ENCODE measurements at places on chromosomes 6 and 20.

DNA sequence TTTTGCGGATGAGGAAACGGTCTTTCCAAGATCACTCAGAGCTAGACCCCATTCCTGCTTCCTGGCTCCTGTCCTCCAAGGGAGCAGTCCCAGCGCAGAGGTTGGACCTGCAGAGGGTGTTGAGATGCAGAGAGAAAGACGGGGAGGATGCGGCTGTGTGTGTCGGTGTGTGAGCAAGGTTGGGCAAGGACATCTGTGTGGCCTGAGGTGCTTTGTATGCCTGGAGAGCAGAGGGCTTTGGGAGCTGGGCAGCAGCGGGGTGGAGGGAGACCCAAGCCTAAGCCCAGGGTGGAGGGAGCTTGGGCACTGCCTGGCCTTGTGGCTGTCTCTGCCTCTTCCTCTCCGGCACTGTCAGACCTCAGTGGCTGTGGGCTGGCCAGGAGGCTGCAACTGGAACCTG is 147.4 kb upstream of the RNF24 start:
- DNase-seq: no peak

DNA sequence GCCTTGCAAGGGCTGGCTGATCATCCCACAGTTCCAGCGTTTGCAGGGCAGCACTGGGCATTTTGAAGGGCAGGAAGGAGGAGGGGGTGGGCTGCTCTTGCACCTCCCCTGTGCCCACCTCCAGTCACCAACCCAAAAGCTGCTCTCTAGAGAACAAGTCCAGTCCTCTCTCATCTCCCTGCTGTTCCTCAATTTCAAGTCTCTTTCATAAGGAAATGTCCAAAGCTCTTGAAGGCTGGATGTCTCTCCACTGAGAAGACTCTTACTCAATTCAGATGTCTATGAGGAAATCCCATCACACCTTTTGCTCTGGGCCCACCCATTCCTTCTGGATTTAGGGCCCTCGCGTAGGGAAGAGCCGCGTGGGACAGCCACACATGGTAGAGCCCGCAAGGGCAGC is 31.7 kb downstream of the WRNIP1 start:
- no peak for DNase-seq

- DNase-seq: no peak
These were observed 28.6 kb downstream of the DIDO1 start for GRCh38 chr20:62897666-62898065.

DNA sequence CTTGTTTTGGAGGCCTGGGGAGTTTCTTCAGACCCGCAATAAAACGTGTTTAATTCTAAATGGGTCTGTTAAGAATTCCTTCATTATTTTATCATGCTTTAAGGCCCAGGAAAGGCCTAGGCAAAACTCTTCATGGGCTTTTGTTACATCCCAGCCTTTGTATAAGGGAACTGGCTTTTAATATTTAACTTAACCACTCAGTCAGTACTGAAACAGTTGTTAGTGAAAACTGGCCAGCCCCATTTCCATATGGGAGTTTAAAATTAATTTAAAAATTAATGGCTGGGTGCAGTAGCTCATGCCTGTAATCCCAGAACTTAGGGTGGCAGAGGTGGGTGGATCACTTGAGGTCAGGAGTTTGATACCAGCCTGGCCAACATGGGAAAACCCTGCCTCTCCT is 213.2 kb upstream of the FKBP1C start:
- no peak for DNase-seq

- DNase-seq: no peak
These were observed 162.6 kb upstream of the PRND start for GRCh38 chr20:4559106-4559505.

- DNase-seq: peak; percentile 8
These were observed 39.8 kb upstream of the MYL9 start for GRCh38 chr20:36501367-36502006.

- no peak for DNase-seq
These were observed 6.6 kb downstream of the MMP24OS start for GRCh38 chr20:35271073-35271882.
